ENCODE measurements at places on chromosomes 1 and 21.

- DNase-seq, result peak; percentile 18
Measured at GRCh38 chr1:185795181-185795580, 61.0 kb downstream of the HMCN1 start.

DNA sequence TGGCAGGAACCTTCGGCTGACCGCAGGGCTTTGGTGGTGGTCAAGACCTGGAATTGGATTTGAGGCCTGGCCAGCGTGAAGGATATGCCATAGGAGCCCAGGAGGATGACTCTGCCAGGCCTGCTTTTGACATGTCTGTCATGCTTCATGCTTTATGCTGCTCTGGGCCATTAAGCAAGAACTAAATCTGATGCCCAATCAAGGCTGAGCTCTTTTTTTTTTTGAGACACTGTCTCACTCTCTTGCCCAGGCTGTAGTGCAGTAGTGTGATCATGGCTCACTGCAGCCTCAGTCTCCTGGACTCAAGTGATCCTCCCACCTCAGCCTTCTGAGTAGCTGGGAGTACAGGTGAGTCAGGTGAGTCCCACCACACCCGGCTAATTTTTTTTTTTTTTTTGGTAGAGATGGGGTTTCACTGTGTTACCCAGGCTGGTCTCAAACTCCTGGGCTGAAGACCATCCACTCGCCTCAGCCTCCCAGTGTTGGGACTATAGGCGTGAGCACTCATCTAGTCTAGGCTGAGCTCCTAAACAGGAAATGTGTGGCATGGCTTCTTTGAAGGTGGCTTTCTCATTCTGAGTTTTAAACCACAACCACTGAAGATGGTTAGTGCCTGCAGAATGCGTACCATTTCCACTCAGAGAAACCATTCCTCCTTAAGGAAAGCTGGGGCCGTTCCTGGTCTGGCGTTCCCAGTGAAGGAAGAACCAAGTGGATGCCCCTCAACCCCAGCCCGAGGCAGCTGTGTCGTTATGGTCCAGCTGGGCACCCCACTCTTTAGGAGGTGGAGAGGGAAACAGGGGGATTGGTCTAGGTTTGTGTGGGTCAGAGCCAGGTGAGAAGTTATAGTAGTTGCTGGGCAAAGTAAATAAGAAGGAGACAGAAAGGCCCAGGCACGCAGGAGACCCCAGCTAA, 34.2 kb upstream of the ATP5PO start:
- DNase-seq, result no peak

DNA sequence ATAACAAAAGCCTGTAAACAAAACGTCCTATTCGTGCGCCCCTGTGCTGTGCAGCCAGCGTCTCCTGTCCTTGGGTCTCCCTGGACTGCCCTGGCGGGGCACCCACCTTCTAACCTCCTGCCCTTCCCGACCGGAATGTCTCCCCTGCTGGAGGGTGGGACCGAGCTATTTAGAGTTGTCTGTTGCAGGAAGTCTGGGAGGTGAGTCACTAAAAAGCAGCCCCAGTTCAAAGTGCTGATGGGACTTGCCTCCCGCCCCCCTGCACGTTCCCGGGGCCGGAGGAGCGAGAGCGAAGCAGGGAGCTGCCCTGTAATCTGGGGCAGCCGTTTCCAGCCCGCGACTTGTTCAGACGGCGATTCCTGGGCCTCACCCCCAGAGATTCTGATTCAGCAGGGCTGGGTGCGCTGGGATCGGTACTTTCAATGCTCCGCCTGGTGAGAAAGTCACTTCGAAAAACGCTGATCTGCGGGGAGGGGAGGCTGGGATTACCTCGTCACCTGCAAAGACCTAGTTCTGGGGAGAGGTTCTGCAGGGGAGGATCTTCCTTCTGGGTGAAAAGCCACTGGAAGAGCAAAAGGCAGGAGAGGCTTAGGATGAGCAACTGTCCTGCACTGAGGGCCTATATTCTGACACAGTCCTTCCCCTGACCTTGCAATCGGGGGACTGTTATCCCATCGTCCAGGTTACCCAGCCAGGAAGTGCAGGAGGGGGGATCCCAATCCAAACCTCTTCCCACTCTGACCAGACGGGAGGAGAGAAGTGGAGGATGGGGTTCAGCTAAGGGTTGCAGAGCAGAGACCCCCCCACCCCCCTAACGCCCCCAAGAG, 1.2 kb upstream of the DHRS3 start:
- peak; percentile 87 for DNase-seq

GRCh38 chr1:90840352-90840751, 123.2 kb upstream of the BARHL2 start:
- no peak for DNase-seq

DNA sequence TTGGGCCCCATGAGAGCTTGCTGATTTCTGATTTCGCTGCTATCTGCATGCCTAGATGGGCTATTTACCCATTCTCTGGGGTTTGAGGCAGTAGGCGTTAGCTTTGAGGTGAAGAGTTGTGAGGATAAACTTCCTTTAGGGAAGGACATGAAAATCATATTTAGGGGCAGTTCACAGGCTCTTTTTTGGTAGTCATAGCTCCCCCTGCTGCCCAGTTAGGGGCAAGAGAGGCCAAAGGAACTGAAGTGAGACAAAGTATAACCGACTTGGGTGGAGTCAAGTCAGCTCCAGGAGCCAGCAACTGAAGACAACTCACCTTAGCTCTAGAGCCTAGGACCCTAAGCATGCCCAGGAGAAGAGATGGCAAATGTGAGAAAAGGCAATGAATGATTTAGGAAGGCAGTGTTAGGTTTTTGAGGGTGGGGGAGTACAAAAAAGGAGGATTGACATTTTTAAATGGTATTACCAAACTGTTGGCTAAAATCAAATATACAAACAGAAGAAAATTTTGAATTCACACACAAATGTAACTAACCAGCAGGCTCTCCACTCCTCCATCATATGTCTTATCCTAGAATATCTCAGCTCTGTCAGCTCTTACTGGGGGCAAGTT, 625.2 kb downstream of the LMO4 start:
- peak; percentile 59 for DNase-seq

Data from AG08395 (cell line).